ENCODE measurements at places on chromosomes 5 and 9.

DNA sequence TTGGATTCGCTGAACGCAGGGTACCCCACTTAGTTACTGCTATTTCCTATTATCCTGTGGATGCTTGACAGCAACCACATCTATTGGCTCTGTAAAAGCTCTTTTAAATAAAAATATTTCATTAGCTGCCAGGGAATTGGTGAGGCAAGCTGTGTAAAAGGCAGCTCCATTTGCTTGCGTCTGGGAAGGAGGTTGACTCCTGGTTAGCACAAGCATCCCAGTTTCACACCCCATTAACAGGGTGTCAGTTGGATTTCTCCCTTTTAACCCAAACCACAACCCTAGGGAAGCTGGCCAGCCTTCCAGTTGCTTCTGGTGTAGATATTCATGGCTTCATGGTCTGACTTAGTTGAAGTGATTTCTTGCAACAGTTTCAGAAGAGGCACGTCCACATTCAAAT is 151.0 kb downstream of the GPBP1 start:
- no peak for DNase-seq

GRCh38 chr5:96434201-96434645 is 1.2 kb upstream of the PCSK1 start:
- peak; percentile 66 for DNase-seq

- DNase-seq, result peak; percentile 20
Observed at GRCh38 chr5:116970318-116970717, 395.7 kb upstream of the SEMA6A start.

DNA sequence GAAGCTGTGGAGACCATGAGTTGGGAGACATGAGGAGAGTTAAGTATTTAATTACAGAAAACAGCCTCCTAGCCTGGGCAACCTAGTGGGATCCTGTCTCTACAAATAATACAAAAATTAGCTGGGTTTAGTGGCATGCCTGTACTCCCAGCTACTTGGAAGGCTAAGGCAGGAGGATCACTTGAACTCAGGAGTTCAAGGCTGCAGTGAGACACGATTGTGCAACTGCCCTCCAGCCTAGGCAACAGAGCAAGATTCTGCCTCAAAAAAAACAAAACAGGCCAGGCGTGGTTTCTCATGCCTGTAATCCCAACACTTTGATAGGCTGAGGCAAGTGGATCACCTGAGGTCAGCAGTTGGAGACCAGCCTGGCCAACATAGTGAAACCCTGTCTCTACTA is 52.6 kb downstream of the AQP7 start:
- DNase-seq, result no peak

DNA sequence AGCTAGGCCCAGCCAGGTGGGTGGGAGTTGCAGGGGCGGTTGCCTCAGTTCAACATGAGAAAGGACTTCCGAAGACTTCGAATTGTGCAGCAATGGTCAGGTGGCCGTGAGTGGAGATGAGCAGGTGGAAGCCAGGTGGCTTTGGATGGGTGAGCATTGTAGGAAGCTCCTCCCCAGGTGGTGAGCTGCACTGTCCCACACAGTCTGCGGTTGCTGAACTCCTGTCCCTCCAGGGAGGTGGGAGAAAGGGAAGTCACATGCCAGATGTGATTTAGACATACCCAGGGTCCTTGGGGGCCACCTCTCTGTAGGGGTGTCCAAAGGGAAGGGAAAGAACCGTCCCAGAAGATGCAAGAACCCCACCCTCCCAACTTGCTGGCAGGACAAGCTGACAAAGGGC is 30.4 kb downstream of the COL15A1 start:
- no peak for DNase-seq

- peak; percentile 9 for DNase-seq
Observed at GRCh38 chr9:37262410-37262809, 142.0 kb downstream of the ZCCHC7 start.

DNA sequence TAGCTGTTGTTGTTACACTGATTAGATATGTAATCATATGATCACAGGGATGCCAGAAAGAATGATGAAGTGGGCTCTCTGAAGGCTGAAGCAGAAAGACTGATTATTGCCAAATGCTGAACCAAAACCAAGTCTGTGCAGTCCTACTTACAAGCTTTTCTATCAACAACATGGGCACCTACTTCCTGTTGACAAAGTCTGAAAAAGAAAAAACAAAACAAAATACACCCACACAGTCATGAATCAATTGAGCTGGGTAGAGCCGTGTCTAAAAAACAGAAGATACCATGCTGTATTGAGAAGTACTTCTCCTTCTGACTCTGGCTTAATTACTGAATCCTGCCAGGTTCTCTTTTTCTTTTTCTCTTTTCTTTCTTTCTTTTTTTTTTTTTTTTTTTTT is 363.4 kb downstream of the RAB3C start:
- no peak for DNase-seq

GRCh38 chr5:137034764-137035479 is 464.2 kb downstream of the SPOCK1 start:
- DNase-seq, result no peak

- DNase-seq, result no peak
Observed at GRCh38 chr5:12522116-12522515, 617.9 kb upstream of the CTNND2 start.

DNA sequence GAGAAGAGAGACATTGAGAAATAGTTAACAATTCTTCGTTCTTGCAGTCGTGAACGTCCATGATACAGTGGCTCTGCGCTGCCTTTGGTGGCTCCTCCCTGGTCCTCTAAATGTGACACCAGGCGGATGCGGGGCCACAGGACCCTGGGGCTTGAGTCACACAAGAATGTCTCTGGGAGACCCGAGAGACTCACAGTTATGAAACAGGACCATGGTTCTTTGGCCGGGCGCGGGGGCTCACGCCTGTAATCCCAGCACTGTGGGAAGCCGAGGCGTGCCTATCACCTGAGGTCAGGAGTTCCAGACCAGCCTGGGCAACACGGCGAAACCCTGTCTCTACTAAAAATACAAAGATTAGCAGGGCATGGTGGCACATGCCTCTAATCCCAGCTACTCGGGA is 767 bp upstream of the ZDHHC11 start:
- DNase-seq, result no peak

Data from kidney tubule cell (primary cell).